Activated CD4-positive, alpha-beta T cell treated with anti-CD3 and anti-CD28 coated beads for 24 hours (primary cell): ENCODE measurements at places on chromosomes 5 and 9.

- peak; percentile 18 for DNase-seq
Observed at GRCh38 chr9:34463098-34463900, 4.7 kb downstream of the DNAI1 start.

DNA sequence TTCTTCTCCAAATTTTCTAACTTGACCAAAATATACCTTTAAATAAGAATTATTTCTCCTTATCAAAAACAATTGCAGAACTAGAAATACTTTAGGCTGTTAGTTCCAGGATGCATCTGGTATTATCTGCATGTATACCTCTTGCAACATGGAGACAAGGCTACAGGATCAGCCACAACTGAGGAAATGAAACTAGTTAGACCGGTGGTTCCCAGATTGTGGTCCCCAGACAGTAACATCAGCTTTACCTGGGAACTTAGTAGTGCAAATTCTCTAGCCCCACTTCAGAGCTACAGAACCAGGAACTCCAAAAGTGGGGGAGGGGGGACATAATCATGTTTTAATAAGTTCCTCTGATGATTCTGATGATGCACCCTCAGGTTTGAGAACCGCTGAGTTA is 61.6 kb upstream of the C9orf72 start:
- no peak for DNase-seq

- no peak for DNase-seq
Observed at GRCh38 chr9:23322392-23322791, 503.6 kb downstream of the ELAVL2 start.

DNA sequence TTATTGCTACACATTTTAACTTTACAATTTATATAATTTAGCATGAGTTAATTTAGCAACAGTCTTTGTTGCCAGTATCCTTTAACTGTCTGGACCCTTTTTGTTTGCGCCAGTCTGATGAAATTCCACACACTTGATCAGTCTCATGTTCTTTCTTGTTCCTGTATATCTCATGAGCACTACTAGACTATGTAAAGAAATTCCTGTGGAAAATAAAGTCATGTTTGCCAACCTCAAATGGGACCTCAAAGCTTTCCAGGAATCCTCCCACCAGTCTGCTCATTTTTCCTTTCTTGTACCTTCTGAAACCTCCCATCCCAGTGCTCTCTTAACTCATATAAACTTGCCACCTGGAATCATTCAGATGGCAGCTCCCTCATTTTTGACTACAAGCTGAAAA is 8.0 kb downstream of the DMXL1 start:
- DNase-seq: no peak

GRCh38 chr5:72013766-72014624 is 93.3 kb upstream of the MAP1B start:
- no peak for DNase-seq

GRCh38 chr9:22307013-22307711 is 139.5 kb upstream of the DMRTA1 start:
- no peak for DNase-seq

DNA sequence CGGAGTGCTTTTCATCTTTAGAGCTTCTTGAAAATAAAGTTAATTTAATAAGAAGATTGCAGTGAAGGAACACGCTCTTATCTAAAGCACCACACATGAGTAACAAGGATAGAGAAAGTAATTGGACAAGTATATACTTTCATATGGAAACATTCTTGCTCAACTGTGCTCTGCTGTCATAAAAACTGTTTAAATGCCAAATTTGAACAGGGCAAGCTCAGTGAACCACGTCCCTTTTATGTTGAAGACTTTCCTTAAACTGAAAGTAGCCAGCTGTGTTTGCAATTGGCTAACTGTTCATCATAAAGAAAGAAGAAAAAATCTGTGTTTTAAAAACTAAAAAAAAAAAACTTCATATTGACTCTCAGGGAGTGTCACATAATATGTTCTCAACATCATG is 1610.7 kb upstream of the C9orf72 start:
- no peak for DNase-seq

DNA sequence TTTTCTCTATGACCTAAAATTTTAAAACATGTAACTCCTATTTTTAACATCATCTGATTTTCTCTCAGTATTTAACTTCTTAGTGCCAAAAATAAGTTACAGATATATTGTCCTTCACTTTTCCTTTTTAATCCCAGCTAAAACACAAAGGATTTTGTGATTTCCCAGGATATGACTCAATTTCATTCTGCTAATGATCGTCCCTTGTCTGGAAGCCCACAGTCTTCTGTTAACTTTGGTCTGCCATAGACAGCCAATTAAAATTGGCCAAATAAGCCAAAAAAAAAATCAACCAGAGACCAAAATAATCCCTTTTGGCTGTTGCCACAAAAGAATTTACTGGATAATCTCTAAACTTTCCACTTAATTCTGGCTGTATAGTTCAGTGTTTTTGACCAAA is 124.5 kb upstream of the FST start:
- no peak for DNase-seq

GRCh38 chr5:14503681-14504331 is 77.8 kb upstream of the OTULINL start:
- DNase-seq: no peak

GRCh38 chr9:24602693-24603352 is 57.1 kb upstream of the IZUMO3 start:
- no peak for DNase-seq

DNA sequence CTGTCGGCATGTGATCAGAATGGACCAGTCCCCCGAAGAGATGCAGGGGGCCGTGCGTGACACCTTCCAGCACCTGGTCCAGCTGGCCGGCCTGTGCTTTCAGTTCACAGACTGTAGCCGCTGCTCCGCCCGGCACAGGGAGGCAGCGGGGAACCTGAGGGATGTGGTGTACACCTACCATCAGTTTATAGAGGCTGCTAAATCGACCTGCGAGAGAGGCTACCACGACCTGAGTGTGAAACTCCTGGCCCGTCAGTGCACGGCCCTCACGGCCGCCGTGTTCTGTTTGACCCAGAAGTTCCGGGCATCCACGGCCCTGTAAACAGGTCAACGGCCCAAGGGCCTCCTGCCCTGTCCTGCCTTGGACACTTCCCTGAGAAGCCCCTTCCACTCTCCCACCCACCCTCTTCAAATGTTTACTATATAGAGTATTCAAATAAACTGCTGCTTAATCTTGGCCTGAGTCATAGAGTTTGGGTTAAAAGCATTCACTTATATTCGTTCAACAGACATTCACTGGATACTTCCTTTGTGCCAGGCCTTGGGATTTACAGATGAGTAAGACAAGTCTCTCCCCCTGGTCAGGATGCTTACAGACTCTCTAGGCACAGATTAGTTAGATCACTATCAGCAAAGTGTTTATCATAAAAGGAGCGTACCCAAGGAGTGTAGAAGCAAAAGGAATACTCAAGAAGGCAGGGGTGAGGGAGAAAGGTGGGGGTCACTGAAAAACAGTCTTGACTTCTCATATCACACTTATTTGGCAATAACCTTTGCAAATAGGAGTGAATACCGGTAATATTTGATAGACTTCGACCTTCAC is 6.9 kb upstream of the TRMT10B start:
- DNase-seq: no peak

GRCh38 chr9:3385871-3386270 is 139.9 kb downstream of the RFX3 start:
- peak; percentile 10 for DNase-seq

GRCh38 chr9:88580961-88581360 is 46.0 kb downstream of the NXNL2 start:
- no peak for DNase-seq

DNA sequence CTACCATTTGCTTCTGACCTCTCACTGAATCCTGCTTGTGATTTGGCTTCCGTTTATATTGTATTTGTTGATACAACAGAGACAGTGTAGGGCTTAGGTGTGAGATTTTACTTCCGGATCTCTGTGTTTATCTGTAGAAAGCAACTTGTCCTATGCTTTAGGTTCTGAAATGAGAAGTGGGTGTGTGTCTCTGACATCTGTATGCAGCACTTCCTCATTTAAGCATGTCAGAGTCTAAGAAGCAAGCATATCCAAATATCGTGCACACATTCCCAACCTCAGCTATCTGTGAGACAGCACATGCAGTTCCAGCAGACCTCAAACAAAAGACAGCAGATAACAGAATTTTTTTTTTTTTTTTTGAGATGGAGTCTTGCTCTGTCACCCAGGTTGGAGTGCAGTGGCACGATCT is 16.3 kb downstream of the KLF9 start:
- DNase-seq: no peak

- DNase-seq: no peak
Observed at GRCh38 chr9:93390953-93391515, 60.5 kb upstream of the FAM120A start.

DNA sequence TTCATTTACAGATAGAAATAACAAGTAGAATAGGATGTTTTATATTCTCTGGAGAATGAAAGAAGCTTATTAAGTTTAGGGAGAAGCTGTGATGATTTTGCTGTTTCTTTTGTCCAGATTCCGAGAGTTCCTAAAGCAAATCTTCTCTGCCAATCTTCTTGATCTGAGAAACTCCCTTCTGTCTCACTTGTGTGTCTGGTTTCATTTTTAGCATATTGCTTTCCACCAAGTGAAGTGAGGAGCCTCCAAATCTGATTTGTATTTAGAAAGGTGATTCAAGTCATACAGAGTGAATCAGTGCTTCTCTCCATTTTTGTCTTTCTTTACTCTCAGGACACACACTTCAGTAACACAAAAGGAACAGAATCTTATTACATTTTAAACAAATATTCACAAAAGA is 48.4 kb downstream of the STX17 start:
- DNase-seq: no peak

DNA sequence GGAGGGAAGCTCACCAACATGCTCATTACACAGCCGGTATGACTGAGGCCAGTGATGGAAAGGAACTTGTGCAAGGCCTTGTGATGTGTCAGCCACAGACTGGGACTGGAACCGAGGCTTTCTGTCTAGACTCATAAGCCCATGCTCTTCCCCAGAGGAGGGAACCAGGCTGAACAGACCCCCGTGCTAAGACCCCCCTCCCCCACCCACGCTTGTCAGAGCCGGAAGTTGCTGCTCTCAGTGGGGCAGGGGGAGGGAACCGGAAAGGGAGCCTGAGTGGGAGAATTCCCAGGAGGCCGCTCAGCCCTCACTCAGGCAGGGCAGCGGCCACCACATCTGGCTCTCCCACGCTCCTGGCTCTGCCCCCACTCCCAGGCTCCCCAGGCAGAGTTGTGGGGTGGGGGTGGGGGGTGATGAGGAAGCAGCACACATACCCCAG is 4.1 kb upstream of the PDGFRB start:
- DNase-seq: no peak

DNA sequence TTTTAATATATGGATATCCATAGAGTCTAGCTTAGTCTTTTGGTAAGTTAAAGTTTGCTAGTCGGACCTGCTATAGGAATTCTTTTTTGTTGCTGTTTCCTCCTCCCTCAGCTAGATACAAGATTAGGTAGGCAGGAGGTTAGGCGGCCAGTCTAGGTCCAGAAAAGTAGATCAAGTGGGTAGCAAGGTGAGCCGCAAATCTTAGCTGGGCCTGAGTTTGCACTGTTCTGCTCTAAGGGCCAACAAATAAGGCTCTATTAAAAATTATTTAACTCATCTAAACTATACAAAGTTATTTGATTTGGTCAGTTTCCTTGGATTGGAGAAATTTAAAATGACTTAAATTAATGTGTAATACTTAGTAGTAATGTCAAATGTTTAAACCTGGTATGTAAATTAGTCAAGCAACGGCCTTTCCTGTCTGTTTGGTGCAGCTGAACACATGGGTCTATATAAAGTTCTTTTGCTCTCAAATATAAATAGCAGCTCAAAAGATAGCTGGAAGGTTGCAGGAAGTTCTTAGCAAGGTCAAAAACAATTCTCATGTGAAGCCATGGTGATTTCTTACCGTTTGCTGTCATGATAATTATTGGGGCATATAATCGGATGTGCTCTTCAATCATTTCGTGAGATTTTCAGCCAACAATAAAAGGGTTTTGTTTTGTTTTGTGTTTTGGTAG is 72.0 kb downstream of the PRKACG start:
- no peak for DNase-seq

DNA sequence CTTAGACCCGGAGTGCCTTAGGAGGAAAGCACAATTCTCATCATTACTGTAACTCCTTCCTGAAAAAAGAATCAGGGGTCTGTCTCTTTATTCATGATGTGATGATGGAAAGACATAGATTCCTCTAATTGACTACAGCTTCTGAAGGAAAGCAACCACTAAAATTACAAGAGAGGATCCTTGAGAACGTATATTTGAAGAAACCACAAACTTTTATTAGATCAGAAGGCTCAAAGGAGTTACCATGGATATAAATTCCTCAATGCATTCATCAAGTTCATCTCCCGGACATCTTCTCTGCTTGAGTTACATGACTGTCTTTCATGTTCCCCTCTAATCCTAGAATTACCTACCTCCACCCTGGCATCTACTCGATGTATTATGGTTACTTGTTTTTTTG is 104.1 kb upstream of the PAPPA start:
- no peak for DNase-seq

DNA sequence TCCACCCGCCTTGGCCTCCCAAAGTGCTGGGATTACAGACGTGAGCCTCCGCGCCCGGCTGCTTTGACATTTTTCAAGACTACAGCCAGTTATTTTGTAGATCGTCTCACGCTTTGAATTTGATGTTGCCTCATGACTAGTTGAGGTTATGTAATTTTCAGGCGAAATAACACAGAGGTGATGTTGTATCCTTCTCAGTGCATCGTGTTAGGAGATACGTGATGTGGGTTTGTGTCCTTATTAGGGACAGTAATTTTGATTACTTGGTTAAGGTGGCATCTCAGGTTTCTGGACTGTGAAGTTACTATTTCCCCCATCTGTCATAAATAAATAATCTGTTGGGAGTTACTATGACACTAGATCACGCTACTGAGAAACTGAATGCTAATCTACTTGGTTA is 25.0 kb downstream of the CTNNA1 start:
- DNase-seq: no peak

DNA sequence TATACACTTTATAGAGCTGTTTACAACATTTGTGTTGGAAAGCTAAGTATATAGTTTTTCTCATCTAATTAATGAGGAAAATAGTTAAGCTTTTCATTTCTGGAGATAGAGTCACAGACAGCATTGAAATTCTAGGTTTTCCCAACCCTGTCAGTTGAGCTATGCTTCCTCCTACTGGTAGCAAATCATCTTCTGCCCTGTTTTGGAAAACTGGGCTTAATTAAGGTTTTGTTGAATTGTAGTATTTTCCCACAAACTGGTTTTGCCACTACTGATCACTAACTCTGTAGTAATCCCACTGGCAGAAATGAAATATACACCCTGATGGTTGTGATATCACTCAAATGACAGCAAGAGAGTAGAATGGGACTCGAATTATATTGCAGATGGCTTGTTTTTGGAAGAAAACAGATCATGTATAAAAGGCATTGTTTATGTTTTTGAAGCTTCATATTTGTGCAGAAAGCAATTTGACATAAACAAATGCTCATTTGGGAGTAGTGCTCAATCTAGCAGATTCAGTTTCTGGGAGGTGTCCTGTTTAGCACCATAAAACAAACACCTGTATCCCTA is 46.6 kb downstream of the CD180 start:
- no peak for DNase-seq

GRCh38 chr5:155260798-155261197 is 247.2 kb downstream of the KIF4B start:
- DNase-seq: no peak

GRCh38 chr5:76771705-76772405 is 47.0 kb upstream of the F2RL1 start:
- no peak for DNase-seq
